Central memory CD8-positive, alpha-beta T cell (primary cell): ENCODE measurements at places on chromosomes 6 and 20.

DNA sequence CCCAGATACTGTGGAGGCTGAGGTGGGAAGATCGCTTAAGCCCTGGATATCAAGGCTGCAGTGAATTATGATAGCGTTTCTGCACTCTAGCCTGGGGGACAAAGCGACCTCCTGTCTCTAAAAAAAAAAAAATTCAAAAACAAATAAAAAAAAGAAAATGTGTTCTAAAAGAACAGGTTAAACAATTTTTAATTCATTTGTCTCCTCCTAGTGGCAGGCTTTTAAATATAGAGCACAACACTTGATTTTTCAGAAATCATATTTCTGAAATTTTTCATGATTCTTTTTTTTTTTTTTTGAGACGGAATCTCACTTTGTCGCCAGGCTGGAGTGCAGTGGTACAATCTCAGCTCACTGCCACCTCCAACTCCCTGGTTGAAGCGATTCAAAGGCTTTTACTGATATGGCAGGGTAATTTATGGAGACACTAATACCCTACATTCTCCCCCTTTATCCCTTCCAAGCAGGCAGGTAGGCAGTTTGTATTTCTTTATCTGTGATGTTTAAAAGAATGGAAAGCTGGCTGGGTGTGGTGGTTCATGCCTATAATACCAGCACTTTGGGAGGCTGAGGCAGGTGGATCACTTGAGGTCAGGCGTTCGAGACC, 8.7 kb upstream of the GTF3C6 start:
- DNase-seq = no peak

GRCh38 chr20:4451487-4452081, 270.1 kb upstream of the PRND start:
- DNase-seq = no peak

GRCh38 chr20:13677241-13677640, 38.5 kb upstream of the TASP1 start:
- DNase-seq = no peak

DNA sequence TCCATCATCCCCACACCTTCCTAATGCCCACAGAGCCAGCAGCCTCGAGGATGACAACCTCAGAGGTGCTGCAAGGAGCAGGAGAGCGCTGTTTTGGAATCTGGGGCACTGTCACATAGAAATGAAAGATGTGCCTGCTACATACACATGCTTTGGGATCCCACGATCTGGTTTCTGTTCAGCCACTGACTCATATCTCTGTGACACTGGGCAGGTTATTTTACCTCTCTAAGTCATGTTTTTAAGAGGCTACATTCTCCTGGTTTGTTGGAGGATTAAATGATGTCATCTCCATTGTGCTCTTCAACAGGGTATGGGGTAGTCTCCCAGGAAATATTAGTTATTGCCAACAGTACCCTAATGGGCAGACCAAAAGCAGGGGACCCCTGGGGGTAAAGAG, 32.6 kb upstream of the TAB2 start:
- no peak for DNase-seq

DNA sequence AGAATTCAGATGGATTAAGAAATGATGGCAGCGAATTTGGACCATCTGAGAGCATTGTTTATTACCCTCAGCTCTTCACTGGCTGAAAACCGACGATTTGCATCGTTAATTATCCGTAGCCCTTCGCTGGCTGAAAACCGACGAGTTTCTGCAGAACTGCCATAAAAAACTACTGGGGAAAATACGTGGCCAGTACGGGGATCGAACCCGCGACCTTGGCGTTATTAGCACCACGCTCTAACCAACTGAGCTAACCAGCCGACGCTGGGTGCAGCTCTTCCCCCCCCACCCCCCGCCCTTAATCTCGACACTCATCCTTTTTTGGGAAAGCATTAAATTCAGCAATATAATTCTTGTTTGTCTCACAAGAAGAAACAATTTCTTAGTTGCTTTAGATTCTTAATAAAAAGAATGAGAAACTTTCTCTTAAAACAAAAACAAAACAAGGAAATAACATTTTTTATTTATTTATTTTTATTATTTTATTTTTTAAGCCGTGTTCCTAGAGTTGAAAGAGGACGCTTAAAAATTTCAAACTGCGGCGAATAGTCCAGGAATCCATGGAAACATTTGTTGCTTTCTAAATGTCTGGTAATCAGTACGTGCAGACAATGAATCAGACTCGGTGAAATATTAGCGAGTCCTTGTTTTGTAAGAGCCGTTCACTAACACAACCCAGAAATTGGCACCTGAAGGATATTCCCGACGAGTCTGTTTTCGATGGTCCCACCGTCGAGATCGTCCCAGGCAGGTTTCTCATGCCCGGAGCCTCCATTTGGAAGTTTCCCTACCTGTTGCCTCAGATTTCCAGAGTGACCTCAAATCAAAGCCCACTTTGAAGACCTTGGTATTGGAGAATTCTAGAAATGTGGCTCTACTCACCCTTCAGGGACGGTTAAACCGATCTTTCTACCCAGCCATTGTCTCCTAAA, 27.8 kb downstream of the PRSS16 start:
- DNase-seq = no peak

GRCh38 chr6:167472148-167472547, 147.3 kb downstream of the TTLL2 start:
- DNase-seq = no peak

GRCh38 chr20:50435397-50436051, 74.7 kb upstream of the PTPN1 start:
- DNase-seq = no peak

DNA sequence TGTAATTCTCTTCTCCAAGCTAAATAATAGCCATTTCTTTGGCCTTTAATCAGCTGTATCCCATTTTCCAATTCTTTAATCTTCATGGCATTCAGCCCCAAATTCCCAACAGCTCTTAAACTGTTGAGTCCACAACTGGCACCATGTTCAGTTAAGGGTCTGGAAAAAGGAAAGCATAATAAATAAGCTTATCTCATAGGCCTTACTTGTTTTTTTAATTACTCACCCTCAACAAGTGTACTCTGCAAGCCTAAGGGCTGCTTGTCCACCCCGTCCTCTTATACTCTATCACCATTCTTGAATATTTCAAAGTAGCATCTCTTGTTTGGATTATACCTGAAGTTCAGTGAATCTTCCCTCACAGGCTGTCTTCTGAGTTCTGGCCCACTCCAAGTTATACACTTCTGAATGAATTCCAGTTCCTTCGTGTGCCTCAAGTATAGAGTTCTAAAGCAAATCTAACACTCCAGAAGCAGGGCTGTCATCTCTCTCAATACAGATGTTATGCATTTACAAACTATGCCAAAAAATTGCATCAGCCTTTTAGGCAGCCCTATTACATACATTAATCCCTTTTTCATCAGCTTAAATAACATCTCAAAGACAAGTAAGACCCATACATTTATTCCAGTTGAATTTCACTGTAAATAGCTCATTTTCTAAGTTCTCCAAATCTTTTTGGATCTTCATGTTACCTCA, 98.7 kb downstream of the COL21A1 start:
- no peak for DNase-seq

GRCh38 chr6:127247114-127248096, 19.3 kb upstream of the RNF146 start:
- DNase-seq = no peak

GRCh38 chr6:162271922-162272321, 455.6 kb downstream of the PRKN start:
- DNase-seq = no peak

DNA sequence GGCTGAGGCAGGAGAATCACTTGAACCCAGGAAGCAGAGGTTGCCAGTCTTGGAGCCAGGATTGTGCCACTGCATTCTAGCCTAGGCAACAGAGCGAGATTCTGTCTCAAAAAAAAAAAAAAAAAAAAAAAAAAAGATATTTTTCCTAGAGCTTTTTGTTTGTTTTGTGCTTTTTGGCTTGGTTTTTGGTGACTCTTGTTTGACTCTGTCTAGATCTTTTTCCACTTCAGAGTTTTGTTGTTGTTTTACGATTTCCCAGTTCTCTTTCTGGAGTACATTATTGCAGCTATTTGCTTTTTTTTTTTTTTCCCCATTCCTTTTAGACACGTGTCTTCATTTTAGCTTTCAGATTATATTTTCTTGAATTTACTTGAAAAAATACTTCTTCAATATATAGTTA, 67.0 kb upstream of the AKAP12 start:
- DNase-seq = no peak
